ENCODE measurements at places on chromosomes 4 and X. TPM values are rescaled to one million over a fixed set of nuclear protein-coding genes. Genes with fewer than 3 reads are reported as not detected.

DNA sequence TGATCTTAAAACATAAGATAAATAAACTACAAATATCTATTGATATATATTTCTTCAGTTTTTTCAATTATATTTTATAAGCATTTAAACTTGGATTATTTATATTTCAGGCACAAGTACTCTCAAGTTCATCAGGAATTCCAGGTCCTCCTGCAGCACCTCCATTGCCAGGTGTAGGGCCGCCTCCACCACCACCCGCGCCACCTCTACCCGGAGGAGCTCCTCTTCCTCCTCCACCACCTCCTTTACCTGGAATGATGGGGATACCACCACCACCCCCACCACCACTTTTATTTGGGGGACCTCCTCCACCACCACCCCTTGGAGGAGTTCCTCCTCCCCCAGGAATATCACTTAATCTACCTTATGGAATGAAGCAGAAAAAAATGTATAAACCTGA lies 74.0 kb downstream of the RPA4 start:
- no peaks in the 10 kb centered on the region for H3K27me3 ChIP-seq
- H3K27ac ChIP-seq = no peak overlapping the region
- H3K36me3 ChIP-seq = no peaks in the 10 kb centered on the region
- H3K4me3 ChIP-seq = no peak overlapping the region

DNA sequence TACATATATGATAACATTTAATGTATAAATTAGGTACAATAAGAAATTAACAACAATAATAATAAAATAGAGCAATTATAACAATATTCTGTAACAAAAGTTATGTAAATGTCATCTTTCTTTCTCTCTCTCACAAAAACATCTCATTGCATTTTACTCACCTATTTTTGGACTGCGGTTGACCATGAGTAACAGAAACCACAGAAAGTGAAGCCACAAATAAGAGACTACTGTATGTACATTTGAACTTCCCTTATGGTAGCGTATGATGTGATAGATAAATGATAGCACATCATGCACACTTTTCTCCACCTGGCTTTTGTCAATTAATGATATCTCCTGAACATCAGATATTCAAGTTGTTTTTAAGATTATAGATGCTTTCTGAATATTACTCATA lies 80.5 kb downstream of the HNRNPD start:
- H3K36me3 ChIP-seq = no peaks in the 10 kb centered on the region
- H3K27me3 ChIP-seq = no peaks in the 10 kb centered on the region
- H3K4me3 ChIP-seq = no peak overlapping the region

GRCh38 chr4:8568068-8568668 lies 12.0 kb upstream of the GPR78 start:
- no peak overlapping the region for H3K27ac ChIP-seq
- no peak for DNase-seq
- no peaks in the 10 kb centered on the region for H3K36me3 ChIP-seq
- H3K4me1 ChIP-seq = no peaks in the 10 kb centered on the region

Gene SOWAHB
- not detected for total RNA-seq

DNA sequence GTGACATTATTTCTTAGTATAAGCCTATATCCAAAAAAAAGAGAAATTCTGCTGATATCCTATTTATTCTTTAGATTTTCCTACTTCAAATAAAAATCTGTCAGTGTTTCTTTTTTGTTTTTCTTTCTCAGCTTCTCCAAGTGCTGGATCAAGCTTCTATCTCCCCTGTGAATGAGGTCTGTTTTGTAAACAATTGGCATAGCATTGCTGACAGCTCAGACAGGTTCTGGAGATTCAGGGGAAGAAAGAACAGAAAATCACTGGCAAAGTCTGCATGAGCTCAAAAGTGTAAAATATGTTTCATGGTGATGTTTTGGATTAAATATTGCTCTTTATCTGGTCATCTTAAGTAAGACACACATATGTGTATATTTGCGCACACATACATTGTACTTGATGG lies 492.0 kb upstream of the IGFBP7 start:
- DNase-seq = no peak
- H3K4me3 ChIP-seq = no peak overlapping the region
- H3K27ac ChIP-seq = no peak overlapping the region

GRCh38 chr4:152957437-152958171 lies 21.5 kb downstream of the FHDC1 start:
- H3K27me3 ChIP-seq = no peaks in the 10 kb centered on the region
- H3K4me1 ChIP-seq = no peaks in the 10 kb centered on the region
- no peaks in the 10 kb centered on the region for H3K36me3 ChIP-seq
- no peak overlapping the region for H3K27ac ChIP-seq
- no peak for DNase-seq

GRCh38 chr4:185244763-185245162 lies 35.4 kb downstream of the SNX25 start:
- no peak for DNase-seq
- H3K27me3 ChIP-seq = no peaks in the 10 kb centered on the region
- no peaks in the 10 kb centered on the region for H3K4me1 ChIP-seq
- H3K27ac ChIP-seq = no peak overlapping the region
- no peak overlapping the region for H3K4me3 ChIP-seq

GRCh38 chrX:19127649-19128168 lies 5.4 kb upstream of the ADGRG2 start:
- H3K27ac ChIP-seq = no peak overlapping the region
- no peaks in the 10 kb centered on the region for H3K4me1 ChIP-seq
- DNase-seq = no peak

Gene CXCL9
- total RNA-seq = 1.8 TPM

Gene RIPPLY1
- not detected for total RNA-seq

DNA sequence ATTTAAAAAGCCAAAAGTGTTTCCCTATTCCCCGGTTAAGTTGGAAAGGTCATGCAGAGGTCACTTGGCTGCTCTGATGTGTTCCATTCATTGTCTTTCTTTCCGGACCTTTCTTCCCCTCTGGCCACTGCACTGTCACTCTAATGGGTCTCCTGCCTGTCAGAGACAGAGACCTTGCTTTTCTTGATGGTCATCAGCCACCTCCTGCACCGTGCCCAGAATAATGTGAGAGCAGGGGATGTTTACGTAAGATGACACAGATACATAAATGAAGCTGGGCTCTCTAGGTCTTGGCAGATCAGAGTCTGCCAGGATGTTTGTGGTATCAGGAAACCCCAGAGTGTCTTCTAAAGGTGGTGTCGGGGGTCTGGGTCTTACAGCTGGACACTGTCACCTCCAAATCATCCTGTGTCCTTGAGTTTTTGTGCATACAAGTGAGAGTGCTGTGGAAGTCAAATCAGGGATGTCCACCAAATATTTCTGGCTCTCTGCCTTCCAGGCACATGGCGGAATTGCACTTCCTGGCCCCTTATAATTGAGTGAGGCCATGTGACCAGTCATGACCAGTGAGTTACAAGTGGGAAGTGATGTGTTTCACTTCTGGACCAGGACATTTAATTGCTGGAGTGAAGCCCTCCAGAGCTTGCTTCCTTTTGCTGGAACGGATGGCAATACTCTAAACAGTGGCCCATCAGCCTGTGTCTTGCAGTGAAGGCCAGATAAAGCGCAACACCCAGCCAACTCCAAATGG lies 130.6 kb upstream of the ATP6AP2 start:
- DNase-seq = no peak
- no peaks in the 10 kb centered on the region for H3K4me1 ChIP-seq
- H3K27ac ChIP-seq = no peak overlapping the region

DNA sequence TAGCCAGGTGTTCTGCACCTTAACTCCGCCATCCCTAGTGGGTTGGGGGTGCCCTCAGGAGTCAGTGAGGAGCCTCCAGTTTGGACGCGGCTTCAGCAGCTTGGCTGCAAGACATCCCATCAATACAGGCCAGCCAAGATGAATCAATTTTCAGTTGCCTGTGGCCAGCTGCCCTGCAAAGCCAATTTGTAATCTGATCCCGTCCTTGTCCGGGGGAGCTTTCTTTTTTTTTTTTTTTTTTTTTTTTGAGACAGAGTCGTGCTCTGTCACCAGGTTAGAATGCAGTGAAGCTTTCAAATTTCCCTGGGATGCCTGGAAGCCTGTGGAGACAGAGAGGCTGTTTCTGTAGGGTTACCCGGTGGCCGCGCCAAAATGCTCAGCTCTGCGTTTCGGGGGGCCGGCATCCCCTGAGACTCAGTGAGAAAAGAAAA lies 192.5 kb downstream of the ASMT start:
- no peak overlapping the region for H3K4me3 ChIP-seq
- H3K36me3 ChIP-seq = no peaks in the 10 kb centered on the region

DNA sequence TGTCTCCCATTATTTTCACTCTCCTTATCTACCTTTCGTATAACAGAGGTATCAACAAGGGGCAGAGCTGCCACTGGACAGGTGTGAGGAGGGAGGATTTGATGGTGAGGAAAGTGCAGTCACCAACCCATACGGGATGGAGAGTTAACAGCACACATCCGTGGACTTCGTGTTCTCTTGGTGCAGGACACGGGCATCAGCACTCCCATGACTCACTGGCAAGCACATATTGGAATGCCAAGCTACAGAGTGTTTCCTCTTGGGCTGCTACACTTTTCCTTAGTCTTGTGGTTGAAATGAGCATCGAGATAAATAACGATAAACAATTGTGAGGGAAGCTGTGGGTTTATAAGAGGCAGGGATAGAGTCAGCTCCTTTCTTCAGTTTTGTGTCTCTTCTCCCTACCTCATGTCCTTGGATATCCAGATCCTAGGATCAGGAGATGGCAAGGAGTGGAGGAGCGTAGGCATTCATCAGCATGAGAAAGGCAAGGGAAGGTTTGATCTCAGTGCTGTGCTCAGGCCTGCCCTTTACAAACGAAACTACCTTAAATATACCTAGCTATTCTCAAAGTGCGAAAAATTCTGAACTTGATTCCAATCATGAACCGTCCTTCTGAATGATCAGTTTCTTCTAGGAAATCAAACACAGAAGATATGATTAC lies 96.3 kb downstream of the ZNF827 start:
- H3K4me3 ChIP-seq = no peak overlapping the region
- H3K4me1 ChIP-seq = no peaks in the 10 kb centered on the region
- no peak for DNase-seq

DNA sequence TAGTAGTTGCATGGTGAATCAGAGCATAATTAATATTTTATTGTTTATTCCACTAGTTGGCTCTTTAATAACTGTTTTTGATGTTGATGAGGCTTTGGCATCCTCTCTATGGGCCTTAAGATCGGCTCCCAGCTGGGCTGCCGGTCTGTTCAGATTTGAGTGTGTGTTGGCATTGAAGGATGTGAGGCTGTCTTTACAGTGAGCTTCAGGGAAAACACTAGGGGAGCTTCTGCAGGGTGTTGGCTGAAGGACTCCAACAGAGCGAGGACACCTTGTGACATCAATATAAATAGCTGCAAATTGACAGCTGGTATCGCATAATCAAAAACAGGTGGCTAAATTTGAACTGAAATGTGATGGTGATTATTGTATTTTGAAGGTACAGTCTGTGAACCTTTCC lies 322.0 kb downstream of the FSTL5 start:
- H3K36me3 ChIP-seq = no peaks in the 10 kb centered on the region
- H3K4me3 ChIP-seq = no peak overlapping the region
- no peak overlapping the region for H3K27ac ChIP-seq
- no peaks in the 10 kb centered on the region for H3K27me3 ChIP-seq
- no peak for DNase-seq
- H3K4me1 ChIP-seq = no peaks in the 10 kb centered on the region

DNA sequence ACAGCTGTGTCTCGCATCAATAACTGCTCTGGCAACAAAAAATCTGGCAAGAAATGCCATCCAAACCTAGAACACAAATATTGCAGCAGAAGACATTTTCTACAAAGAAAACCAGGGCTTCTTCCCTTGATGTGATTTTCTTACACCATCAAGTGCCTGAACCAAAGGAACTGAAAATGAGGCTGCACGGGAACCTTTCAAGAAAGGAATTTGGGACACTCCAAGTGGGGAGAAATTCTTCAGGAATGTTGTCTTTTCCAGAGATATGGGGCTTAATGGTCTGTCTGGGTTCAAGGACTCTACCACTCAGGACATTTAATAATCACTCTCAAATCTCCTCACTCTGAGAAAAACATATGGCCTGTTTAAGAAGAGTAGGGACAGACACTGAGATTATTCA lies 57.6 kb downstream of the PRDM5 start:
- no peak overlapping the region for H3K4me3 ChIP-seq
- no peaks in the 10 kb centered on the region for H3K4me1 ChIP-seq
- H3K36me3 ChIP-seq = no peaks in the 10 kb centered on the region
- no peak for DNase-seq

Gene SLC34A2
- not detected for total RNA-seq

- no peak overlapping the region for H3K4me3 ChIP-seq
- no peak for DNase-seq
- no peaks in the 10 kb centered on the region for H3K36me3 ChIP-seq
- no peak overlapping the region for H3K27ac ChIP-seq
Measured at GRCh38 chr4:158530381-158530780, 8.7 kb downstream of the RXFP1 start.

Gene FRG2
- total RNA-seq = 0.40 TPM

GRCh38 chr4:120718979-120719566 lies 203.5 kb downstream of the PRDM5 start:
- H3K27ac ChIP-seq = no peak overlapping the region
- DNase-seq = no peak
- H3K4me3 ChIP-seq = no peak overlapping the region
- no peaks in the 10 kb centered on the region for H3K27me3 ChIP-seq

DNA sequence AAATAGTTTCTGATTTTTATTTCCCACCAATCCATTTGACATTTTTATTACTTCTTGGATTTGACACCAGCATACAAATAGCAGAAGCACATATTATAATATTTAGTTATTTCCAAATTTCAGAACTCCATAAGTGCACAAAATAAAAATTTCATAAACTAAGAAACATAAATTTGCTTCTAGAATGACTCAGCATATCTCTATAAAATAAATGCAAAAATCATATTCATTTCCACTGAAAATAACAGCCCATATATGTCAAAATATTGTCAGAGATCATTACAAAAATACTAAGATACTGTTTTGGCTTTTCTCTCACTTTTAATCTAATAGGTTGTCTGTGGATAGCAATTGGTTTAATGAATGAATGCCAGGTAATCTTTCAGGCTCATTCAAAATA lies 1654.2 kb downstream of the PCDH19 start:
- no peak for DNase-seq
- H3K4me1 ChIP-seq = no peaks in the 10 kb centered on the region
- H3K27me3 ChIP-seq = no peaks in the 10 kb centered on the region

DNA sequence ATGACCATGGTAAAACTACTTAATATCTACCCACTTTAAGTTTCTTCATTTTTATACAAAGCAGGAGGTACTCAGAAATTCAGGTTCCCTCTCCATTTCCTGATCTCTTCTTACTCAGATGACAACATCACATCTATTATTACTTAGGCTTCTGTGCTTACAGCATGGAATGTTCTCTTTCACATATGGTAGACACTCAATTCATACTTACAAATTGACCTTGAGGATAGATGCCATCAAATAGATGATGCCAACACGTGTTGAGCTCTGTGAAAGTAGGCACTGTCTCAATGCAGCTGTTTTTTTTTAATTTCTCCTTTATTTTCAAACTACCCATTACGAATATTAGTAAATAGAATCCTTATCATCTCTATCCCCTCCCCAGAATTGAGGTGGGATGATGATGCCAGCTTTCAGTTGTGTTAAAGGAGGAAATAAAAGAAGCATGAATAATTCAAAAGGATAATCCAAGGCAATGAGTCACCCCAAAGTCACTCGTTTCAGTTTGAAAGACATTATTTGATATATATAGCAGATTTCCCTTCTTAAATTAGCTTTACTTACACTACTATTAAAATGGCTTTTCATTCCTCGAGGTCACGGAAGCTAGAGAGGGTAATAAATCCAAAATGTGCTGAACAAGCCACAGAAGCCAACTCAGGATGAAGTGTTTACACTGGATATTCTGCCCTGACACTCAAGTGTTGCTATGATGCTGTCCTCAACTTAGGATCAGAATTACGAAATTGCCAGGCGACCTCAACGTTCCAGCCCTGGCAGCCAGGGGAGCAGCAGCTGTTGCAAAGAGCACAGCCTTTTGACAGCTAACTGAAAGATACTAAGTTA lies 124.2 kb upstream of the EOLA2 start:
- no peak for DNase-seq
- H3K27me3 ChIP-seq = no peaks in the 10 kb centered on the region
- no peaks in the 10 kb centered on the region for H3K4me1 ChIP-seq
- H3K4me3 ChIP-seq = no peak overlapping the region
- no peaks in the 10 kb centered on the region for H3K36me3 ChIP-seq

Measured in CD8-positive, alpha-beta memory T cell (primary cell).